Psoas muscle (tissue), 8 donors: ENCODE measurements at places on chromosomes 3 and 15. TPM values are rescaled to one million over a fixed set of nuclear protein-coding genes. Genes with fewer than 3 reads are reported as not detected.

DNA sequence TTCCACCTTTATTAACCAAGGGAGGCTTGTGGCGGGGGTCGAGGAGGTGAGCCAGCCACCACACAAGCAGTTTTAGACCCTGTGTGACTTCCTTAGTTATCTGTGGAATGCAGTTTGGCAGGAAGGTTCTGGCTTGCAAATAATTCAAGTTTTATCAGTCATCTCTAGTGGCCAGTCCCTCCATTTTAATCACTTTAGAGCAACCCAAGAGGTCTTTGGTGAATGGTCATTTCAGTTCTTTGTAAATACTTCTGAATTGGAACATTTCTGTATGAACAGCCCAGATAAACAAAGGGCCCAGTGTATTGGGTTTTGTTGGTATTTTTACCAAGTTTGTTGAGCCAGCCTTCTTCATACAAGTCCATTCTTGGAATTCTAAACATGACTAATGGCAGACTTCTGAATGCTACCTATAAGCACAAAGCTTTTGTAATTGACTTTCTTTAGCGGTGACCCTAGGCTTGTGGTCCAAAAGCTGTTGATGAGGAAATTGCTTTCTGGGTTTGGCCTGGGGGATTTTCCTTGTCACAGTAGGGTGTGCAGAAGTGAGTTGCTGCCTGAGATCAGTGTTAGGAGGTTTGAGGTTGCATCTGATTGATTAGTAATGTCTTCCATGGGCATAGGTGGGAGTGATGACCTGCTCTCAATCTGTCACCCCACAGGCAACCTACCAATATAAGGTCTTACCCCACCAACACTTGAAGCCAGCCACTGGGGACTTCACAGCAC lies 193.3 kb upstream of the TOPAZ1 start:
- no peak overlapping the region for H3K4me3 ChIP-seq
- H3K36me3 ChIP-seq = no peaks in the 10 kb centered on the region
- H3K4me1 ChIP-seq = no peaks in the 10 kb centered on the region
- DNase-seq = no peak
- H3K27ac ChIP-seq = no peak overlapping the region
- H3K27me3 ChIP-seq = peaks cover 7% of the 10 kb centered on the region

GRCh38 chr3:12832350-12833221 lies 8.8 kb downstream of the RPL32 start:
- peaks cover 25% of the 10 kb centered on the region for H3K36me3 ChIP-seq
- peaks cover 19% of the 10 kb centered on the region for H3K4me1 ChIP-seq
- no peak for DNase-seq
- H3K27ac ChIP-seq = no peak overlapping the region
- H3K27me3 ChIP-seq = no peaks in the 10 kb centered on the region

DNA sequence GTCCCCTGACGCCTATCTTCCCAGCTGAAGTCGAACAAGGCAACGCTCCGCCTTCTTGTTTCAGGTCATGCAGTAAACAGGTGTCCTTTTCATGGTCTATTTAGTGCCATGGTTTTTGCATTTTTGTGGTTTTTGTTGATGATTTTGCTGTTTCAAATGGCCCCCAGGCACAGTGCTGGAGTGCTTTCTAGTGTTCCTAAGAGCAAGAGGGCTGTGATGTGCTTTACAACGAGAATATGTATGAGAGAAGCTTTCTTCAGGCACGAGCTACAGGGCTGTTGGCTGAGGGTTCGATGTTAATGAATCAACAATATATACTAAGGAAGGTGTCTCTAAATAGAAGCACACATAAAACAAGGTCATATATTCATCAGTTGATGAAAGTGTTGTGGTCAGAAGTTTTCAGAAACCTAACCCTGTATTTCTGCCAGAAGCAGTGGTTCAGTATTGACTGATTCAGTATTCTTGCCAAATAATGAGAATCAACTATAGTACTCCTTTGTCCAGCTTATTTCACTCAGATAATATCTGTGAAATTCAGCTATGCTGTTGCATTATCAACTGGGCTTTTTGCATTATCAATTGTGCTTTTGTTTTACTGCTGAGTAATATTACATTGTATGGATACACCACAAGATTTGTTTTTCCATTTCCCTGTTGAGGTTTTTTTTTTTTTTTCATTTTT lies 18.5 kb downstream of the LIMD1 start:
- DNase-seq = no peak
- H3K27me3 ChIP-seq = no peaks in the 10 kb centered on the region
- H3K4me1 ChIP-seq = peaks cover 65% of the 10 kb centered on the region
- peak overlapping the region; percentile 16 for H3K27ac ChIP-seq
- no peak overlapping the region for H3K4me3 ChIP-seq

GRCh38 chr3:32481791-32482631 lies 20.6 kb downstream of the CMTM6 start:
- no peak overlapping the region for H3K27ac ChIP-seq
- DNase-seq = no peak
- peaks cover 42% of the 10 kb centered on the region for H3K36me3 ChIP-seq
- no peaks in the 10 kb centered on the region for H3K27me3 ChIP-seq
- no peaks in the 10 kb centered on the region for H3K4me1 ChIP-seq

DNA sequence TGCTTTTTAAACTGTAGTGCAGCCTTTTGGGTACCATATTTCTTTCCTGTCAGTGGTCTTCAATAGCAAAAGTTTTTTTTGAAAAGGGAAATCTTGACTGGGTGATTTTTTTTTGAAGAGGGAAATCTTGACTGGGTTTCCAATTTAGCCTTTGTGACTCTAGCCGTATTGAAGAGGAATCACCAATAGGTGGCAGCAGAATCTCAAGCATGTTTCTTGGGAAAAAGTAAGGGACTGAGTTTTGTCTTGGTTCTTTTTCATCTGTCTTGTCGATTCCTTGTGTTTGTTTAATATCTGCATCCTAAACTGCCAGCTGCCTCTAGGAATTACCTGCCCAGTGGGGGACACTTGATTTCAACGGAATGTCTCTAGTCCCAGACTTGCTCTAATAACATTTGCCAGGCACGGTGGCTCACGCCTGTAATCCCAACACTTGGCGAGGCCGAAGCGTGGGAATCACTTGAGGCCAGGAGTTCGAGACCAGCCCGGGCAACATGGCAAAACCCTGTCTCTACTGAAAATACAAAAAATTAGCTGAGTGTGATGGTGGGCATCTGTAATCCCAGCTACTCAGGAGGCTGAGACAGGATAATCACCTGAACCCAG lies 89.2 kb downstream of the RBPMS2 start:
- no peaks in the 10 kb centered on the region for H3K27me3 ChIP-seq
- H3K36me3 ChIP-seq = peaks cover 94% of the 10 kb centered on the region
- peaks cover 24% of the 10 kb centered on the region for H3K4me1 ChIP-seq
- no peak for DNase-seq
- H3K4me3 ChIP-seq = no peak overlapping the region

GRCh38 chr15:75302318-75302717 lies 19.7 kb downstream of the GOLGA6D start:
- no peaks in the 10 kb centered on the region for H3K36me3 ChIP-seq
- no peak for DNase-seq
- peaks cover 4% of the 10 kb centered on the region for H3K27me3 ChIP-seq
- no peak overlapping the region for H3K4me3 ChIP-seq
- no peaks in the 10 kb centered on the region for H3K4me1 ChIP-seq

GRCh38 chr3:186511245-186511644 lies 32.9 kb downstream of the CRYGS start:
- no peak overlapping the region for H3K27ac ChIP-seq
- DNase-seq = no peak
- H3K36me3 ChIP-seq = no peaks in the 10 kb centered on the region
- H3K4me3 ChIP-seq = no peak overlapping the region
- H3K27me3 ChIP-seq = no peaks in the 10 kb centered on the region

DNA sequence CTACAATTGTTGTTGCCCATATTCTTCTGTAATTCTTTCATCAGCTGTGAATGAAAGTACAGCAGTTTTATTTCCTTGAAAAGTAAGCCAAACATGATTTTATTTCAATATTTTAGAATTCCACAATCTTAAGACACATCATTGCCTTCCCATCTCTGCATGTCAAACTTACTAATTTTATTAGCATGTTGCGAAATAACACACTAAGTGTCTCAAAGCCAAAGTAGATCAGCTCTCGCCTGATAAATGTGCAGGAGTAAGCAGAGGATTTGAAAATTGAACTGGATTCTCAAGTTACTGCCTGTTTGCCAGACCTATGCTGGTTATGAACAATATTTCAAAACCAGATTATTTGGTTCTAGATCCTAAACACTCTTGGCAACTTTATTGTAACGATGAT lies 25.7 kb downstream of the TGFBR2 start:
- peaks cover 79% of the 10 kb centered on the region for H3K4me1 ChIP-seq
- H3K36me3 ChIP-seq = no peaks in the 10 kb centered on the region
- no peak for DNase-seq
- no peaks in the 10 kb centered on the region for H3K27me3 ChIP-seq
- peak overlapping the region; percentile 83 for H3K27ac ChIP-seq
- no peak overlapping the region for H3K4me3 ChIP-seq

DNA sequence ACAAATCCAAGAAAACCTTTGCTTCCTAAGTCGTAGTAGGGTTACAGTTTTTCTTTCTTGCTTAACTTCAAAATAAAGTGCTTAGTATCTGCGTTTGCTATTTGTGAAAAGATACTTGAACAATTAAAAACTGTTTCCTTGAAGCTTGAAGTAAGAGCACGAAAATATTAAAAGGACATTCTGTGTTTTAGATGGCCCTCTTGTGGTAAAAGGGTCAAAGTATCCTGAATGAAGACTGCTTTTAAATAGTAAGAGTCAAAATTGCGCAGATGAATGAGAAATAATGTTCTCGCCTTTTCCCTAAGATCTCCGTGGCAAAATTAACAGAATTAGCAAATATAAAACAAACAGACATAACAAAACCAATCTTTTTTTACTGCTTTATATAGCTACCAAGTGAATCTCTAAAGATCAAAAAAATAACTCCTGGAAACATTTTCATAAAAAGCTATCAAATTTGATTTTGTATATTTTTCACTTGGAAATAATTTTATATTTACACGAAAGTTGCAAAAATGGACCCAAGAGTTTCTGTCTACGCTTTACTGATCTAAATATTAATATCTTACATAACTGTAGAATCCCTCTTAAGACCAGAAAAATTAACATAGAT lies 175.4 kb downstream of the MBNL1 start:
- H3K4me3 ChIP-seq = peak overlapping the region; percentile 26
- peaks cover 40% of the 10 kb centered on the region for H3K36me3 ChIP-seq
- no peaks in the 10 kb centered on the region for H3K27me3 ChIP-seq
- no peak for DNase-seq
- peak overlapping the region; percentile 57 for H3K27ac ChIP-seq

DNA sequence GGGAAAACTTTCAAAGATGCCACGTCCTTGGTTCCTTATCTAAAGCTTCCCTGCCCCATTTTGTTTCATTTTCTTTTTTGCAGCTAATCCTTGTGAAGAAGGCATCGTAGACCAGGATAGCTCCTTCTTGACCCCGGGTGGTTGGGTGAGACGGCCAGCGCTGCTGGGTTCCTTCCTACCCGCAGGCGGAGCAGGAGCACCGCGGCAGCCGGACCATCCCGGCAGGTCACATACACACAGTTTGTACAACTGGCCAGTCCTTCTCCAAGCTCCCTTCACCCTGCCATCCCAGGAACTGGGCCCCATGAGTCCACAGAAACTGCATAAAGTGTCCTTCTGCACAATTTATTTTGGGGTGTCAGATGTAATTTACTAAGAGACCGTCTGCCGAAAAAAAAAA lies 83.9 kb downstream of the MEGF11 start:
- no peak overlapping the region for H3K4me3 ChIP-seq
- H3K4me1 ChIP-seq = no peaks in the 10 kb centered on the region
- no peaks in the 10 kb centered on the region for H3K36me3 ChIP-seq

DNA sequence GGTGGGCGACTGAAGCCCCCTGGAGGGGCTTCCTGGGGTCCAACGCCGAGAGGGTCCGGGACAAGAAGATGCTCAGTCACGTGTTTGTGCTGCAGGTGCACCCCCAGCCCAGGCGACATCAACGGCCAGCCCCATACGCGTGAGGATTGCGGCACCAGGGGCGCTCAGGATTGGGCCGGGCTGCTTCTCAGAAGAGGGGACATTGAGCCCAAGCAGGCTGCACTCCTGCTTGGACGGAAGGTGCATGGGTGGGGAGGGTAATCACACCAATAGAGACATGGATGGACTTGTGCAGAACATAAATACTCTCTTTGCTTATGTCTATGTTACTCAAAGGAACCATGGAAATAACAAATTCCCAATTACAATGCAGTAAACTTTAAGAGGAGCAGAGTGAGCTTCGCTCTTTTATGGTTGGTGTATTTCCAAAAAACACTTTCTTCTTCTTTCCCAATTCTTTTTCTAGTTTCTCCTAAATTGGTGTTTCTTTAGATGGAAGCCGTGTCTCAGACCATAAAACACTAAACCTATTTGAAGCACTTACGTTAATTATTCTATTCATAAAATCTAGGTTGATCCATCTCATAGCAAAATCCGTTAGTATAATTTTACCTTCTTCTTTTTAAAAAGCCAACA lies 182.7 kb downstream of the GOLGA6L6 start:
- H3K27ac ChIP-seq = no peak overlapping the region
- H3K36me3 ChIP-seq = no peaks in the 10 kb centered on the region
- no peaks in the 10 kb centered on the region for H3K4me1 ChIP-seq
- no peak overlapping the region for H3K4me3 ChIP-seq

GRCh38 chr3:101687142-101687931 lies 819 bp upstream of the RPL24 start:
- peaks cover 33% of the 10 kb centered on the region for H3K4me1 ChIP-seq
- H3K4me3 ChIP-seq = peak overlapping the region; percentile 78
- no peaks in the 10 kb centered on the region for H3K27me3 ChIP-seq
- DNase-seq = no peak
- peak overlapping the region; percentile 92 for H3K27ac ChIP-seq

DNA sequence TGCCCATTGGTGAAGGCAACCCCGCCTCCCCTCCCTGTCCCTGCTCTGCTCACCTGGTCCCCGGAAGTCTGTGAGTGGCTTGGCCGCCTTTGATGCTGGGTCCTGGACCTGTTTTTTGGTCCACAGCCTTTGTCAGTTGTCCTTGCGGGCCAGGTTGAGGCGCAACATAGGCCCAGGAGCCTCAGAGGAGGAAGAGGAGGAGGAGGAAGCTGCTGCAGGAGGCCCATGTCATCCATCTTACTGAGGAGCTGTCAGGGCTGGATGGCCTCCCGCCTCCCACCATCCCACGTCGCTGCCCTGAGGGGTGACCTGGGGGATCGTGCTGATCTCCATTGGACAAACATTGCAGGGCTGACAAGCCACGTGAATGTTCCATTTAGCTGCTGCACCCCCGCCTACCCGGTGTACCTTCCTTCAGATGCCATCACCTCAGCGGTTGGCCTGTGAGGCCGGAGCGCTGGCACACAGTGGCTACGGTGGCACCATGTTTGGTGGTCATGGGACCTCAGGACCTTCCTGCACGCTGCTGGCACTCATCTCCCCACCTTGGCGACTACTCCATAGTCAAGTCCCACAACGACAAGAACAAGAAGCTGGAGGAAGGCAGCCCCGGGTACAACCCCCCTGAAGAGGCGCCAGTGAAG lies 106.3 kb downstream of the SMAD6 start:
- no peak overlapping the region for H3K27ac ChIP-seq
- no peak overlapping the region for H3K4me3 ChIP-seq
- no peaks in the 10 kb centered on the region for H3K4me1 ChIP-seq
- H3K27me3 ChIP-seq = peaks cover 2% of the 10 kb centered on the region

GRCh38 chr3:165111401-165111800 lies 33.1 kb upstream of the SI start:
- no peak overlapping the region for H3K27ac ChIP-seq
- no peaks in the 10 kb centered on the region for H3K27me3 ChIP-seq
- no peaks in the 10 kb centered on the region for H3K4me1 ChIP-seq
- H3K36me3 ChIP-seq = no peaks in the 10 kb centered on the region

GRCh38 chr15:32881528-32881927 lies 163.7 kb downstream of the GREM1 start:
- H3K27me3 ChIP-seq = no peaks in the 10 kb centered on the region
- H3K4me1 ChIP-seq = no peaks in the 10 kb centered on the region
- no peak for DNase-seq
- no peaks in the 10 kb centered on the region for H3K36me3 ChIP-seq
- no peak overlapping the region for H3K27ac ChIP-seq
- no peak overlapping the region for H3K4me3 ChIP-seq

Gene RAB27A
- polyA plus RNA-seq = 1.2 TPM

Gene RBP2
- polyA plus RNA-seq = not detected

Gene HEMK1
- 10.0 TPM for polyA plus RNA-seq
